ENCODE measurements at places on chromosomes 11 and 22. TPM values are rescaled to one million over a fixed set of nuclear protein-coding genes. Genes with fewer than 3 reads are reported as not detected.

Gene RASSF10
- total RNA-seq, result not detected

Gene TPBGL
- total RNA-seq, result not detected

Gene PARVG
- not detected for total RNA-seq

Gene OR52N4
- not detected for total RNA-seq

Gene CDHR5
- not detected for total RNA-seq

Gene TREH
- under 0.01 TPM for total RNA-seq

Gene RAB39A
- total RNA-seq, result not detected

Gene TMEM123
- total RNA-seq, result 87.2 TPM

Gene TSPAN32
- under 0.01 TPM for total RNA-seq

Gene EEF1G
- 1,010 TPM for total RNA-seq

Gene HTR3A
- under 0.01 TPM for total RNA-seq

Gene MOV10L1
- total RNA-seq, result 5.1 TPM

Gene KCNJ11
- not detected for total RNA-seq

Gene GPHA2
- not detected for total RNA-seq

Gene GSTT2B
- total RNA-seq, result 4.5 TPM

Gene APOL5
- total RNA-seq, result not detected

Gene C1QTNF5
- total RNA-seq, result 3.5 TPM

Gene LRRC55
- not detected for total RNA-seq

Gene TMEM151A
- total RNA-seq, result 0.11 TPM

Gene MIOX
- not detected for total RNA-seq

Gene PIH1D2
- 2.2 TPM for total RNA-seq

Gene PNPLA5
- not detected for total RNA-seq

Gene DDT
- 79.0 TPM for total RNA-seq

Gene C11orf97
- not detected for total RNA-seq

Gene SLC1A2
- 6.2 TPM for total RNA-seq

Gene FAM83F
- under 0.01 TPM for total RNA-seq

Gene WNT7B
- total RNA-seq, result 0.33 TPM

Gene BMAL1
- total RNA-seq, result 6.4 TPM

Gene STIM1
- 45.5 TPM for total RNA-seq

Gene PATE2
- 0.22 TPM for total RNA-seq

Gene CNGA4
- under 0.01 TPM for total RNA-seq

Gene APOL4
- 0.12 TPM for total RNA-seq

Gene DUSP8
- total RNA-seq, result 0.44 TPM

Gene UPK3A
- total RNA-seq, result not detected

Gene HEPACAM
- under 0.01 TPM for total RNA-seq

Gene TRIM22
- 46.7 TPM for total RNA-seq

Gene ST13
- 321 TPM for total RNA-seq

Gene HYOU1
- 205 TPM for total RNA-seq

Gene BID
- total RNA-seq, result 16.3 TPM

Gene NLRP10
- 10.7 TPM for total RNA-seq

Gene CBL
- total RNA-seq, result 11.4 TPM
